Stimulated activated CD4-positive, alpha-beta T cell treated with anti-CD3 and anti-CD28 coated beads, Interleukin-4, amount 100 ng/mL, for 48 hours (primary cell): ENCODE measurements at places on chromosomes 7 and 10.

- DNase-seq, result no peak
These were observed 10.2 kb downstream of the PLEKHA8 start for GRCh38 chr7:30038196-30038980.

DNA sequence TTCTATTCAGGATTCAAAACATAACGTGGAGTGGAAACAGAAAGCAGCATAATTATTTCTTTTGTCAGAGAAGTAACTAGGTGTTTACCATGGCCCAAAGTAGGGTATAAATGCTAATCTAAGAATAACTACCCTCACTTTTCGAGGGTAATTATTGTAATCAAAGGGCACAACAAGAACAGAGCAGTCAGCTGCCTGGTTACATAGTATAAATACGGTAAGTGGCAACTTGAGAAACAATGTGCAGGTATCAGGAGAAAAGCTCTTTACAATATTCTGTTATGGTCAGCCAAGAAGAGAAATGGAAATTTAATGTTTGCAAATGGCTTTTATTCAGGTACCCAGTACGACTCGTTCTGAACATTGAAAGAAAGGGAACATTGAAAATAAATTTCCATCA lies 242.0 kb upstream of the NPY start:
- DNase-seq, result no peak

GRCh38 chr7:28176174-28176573 lies 4.4 kb downstream of the JAZF1 start:
- DNase-seq, result no peak

- no peak for DNase-seq
These were observed 28.0 kb downstream of the SEPTIN7 start for GRCh38 chr7:35828817-35829216.

- DNase-seq, result no peak
These were observed 87.3 kb upstream of the CACUL1 start for GRCh38 chr10:118841881-118842605.

GRCh38 chr10:50416181-50416824 lies 165.0 kb upstream of the ASAH2 start:
- DNase-seq, result no peak

- DNase-seq, result no peak
These were observed 90.5 kb downstream of the RNF216 start for GRCh38 chr7:5690931-5691473.

DNA sequence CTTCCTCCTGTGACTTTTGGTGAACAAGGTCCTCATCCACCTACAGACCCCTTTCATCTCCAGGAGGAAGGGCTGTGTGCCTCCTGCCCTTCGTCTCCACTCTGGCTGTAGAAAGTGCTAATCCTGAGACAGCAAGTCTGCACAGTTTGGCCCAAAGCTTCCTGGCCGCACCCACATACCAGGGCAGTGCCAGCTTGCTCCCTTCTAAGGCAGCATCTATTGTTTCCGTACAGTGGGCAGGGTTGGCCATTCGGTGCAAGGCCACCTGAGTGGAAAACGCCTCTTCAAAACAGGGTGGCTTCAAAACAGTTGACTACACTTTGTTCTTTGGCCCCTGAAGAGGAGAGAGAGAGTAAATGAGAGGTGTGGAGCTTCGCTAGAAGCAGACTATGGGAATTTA lies 134.1 kb upstream of the KLF14 start:
- DNase-seq, result no peak

GRCh38 chr7:108231221-108231620 lies 101.1 kb upstream of the LAMB4 start:
- no peak for DNase-seq

DNA sequence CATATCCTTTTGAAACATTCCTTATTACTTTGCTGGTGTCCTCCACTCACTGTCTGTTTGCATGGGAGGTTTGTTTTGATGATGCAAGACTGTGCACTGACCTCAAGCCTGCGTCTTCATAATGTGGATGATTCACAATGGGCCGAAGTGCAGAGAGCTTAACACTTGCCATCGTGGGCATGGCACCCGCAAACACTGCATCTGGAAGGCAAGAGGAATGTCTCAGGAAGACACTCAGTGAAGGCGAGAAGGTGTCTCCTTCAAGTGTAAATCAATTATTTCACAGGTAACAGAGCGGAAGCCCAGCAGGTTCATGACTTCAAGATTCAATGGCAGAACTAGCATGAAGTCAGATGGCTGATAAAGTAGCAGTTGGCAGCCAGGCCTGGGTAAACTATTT lies 98.1 kb downstream of the DPY19L1 start:
- DNase-seq, result no peak

DNA sequence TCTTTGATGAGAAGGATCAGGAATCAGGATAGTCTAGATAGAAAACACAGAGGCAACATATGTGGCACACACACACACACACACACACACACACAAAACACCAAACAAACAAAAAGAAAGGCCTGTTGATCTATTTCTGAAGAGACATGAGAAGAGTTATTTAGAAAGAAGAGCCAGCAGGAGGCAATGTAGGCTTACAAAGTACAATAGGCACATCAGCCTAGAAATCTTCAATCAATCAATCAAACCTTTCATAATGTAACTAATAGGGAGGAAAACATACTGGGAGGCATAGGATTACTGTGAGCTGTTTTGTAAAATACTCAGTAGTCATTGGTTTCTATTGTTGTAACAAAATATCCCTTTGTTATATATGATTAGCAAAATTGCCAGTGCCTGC lies 47.3 kb upstream of the TES start:
- no peak for DNase-seq

- DNase-seq, result no peak
These were observed 42.0 kb downstream of the ZC3HC1 start for GRCh38 chr7:130008941-130009847.

GRCh38 chr7:151243408-151244195 lies 4.9 kb downstream of the SMARCD3 start:
- DNase-seq, result no peak

GRCh38 chr10:131580076-131580652 lies 268.6 kb upstream of the TCERG1L start:
- no peak for DNase-seq

DNA sequence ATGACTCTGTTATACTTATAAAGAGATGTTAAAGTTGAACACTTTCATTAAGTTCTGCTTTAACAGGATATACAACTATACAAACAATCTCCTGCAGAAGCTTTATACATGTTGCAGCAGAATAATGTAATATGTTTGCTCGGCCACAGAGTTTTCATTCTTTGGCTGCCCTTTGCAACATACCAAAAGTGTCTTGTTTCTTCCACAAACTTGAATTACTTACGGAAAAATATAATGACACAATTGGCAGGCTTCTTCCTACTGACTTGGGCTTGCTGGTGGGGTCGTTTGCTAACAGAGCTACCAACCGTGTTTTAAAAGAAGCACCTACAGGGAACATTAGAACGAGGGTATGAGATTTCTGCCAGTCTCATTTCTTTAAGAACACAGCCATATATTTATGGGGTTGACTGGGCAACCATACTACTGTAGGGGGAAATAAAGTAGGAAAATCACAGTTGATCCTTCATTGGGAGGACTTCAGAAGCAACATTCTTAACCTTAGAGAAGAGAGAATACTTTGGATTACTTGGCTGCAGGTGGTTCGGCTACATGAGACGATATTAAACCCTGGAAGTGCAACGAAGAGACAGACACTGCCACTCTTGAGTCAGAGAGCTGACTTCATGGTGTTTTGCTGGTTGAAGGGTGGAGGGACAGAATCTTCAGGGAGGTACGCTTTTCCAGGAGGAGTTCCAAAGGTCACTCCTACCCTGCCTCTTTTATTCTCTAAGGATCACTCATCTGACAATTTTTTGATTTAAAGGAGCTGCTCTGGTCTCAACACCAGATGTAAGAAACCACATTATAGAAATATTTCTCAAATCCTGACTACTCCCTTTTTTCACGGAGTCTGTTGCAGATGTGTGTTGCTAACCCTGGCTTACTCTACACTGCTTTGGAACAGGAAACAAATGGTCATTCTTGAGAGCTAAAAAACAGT lies 123.9 kb downstream of the SEMA3C start:
- no peak for DNase-seq

GRCh38 chr10:112365014-112365432 lies 8.9 kb upstream of the ACSL5 start:
- DNase-seq, result no peak

GRCh38 chr10:70234668-70235447 lies 1.6 kb upstream of the PPA1 start:
- DNase-seq, result no peak

DNA sequence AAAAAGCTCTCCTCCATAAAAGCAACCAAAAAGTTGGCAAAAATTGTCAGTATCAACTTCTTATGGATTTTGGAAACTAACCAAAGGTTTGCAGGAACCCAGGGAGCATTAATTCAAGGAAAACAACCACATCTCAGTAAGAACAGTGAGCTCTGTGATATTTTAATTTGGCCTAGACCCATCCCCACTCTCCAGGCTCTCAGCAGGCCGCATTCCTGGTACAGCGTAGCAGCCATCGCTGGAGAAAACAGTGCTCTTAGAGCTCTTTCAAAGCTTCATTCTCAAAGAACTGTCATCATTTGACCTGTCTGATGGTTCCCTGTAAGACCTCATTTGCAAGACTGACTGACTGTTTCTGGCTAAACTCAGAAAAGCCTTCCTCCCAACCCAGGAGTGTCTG lies 81.9 kb downstream of the NUDCD3 start:
- DNase-seq, result no peak

DNA sequence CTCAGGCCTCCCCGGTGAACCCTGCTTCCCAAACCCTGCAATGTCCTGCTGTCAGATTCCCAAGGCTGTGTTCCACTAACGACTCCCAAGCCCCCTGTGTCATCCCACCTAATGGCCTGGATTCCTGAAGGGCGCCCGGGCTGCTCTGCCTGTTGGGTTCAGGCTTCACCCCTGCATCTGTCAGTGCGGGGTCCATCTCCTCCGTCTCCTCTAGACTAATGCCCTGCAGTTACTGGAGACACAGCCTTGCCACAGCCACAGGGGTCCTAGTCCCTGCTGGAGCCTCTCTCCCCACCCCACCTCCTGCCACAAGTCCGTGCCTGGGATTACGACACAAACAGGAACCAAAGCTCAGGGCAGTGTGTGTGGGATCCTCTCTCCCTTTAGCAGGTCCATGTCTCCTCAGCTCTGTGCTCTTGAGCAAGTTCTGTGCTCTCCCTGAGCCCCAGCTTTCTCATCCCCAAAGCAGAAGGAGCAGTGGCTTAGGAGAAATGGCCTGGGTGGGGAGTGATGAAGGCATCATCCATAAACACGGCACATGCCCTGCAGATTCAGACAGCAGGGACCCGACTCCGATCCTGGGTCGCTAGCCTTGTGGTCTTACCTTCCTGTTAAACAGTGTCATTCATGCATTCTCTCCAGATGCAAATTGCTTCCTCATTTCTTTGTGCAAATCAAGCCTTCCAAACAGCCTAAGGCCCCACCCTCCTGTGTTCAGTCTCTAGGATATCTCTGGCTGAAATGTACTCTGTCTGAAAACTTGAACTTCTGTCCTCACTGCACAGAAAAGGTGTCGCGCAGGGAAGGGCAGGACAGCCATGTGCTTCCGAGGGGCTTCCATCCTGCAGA lies 8.2 kb upstream of the RBP3 start:
- DNase-seq, result no peak

DNA sequence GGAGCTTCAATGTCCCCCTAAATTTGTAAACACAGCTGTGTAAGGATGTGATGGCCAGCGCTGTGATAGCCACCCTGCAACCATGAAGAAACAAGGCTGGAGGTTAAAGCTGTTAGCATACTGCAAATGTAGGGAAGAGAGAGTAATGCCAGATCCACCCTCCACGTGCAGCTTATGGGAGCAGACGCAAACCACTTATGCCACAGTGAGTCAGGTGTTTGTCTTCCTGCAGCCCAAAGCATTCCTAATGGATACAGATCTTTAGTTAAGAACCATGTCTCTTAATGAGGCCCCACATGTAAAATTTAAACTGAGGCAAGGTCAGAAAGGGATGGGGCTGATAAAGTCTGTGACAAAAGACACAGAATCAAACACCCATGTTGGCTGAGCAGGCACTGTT lies 13.6 kb upstream of the MYL7 start:
- no peak for DNase-seq

DNA sequence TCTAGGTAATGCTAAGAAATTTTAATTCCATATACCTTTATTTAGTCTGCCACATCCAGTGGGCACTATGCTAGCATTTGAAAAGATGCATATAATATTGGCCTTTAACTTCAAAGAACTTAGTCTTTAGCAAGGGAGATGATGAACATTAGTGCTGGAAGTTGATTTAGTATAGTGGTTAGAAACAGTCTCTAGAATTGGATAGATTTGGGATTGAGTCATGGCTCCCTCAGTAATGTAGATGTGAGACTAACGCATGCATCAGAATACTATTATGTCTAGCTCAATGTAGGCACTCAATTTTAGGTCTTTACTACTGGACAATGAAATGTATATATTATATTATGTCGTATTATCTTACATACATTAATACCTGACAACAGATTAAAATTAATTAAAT lies 5.8 kb downstream of the DKK1 start:
- no peak for DNase-seq

- DNase-seq, result no peak
These were observed 11.2 kb upstream of the PLEKHA1 start for GRCh38 chr10:122363311-122363710.

GRCh38 chr7:121023194-121023593 lies 34.7 kb downstream of the CPED1 start:
- no peak for DNase-seq

- no peak for DNase-seq
These were observed 275.2 kb downstream of the POU6F2 start for GRCh38 chr7:39252916-39253315.

- no peak for DNase-seq
These were observed 10.8 kb downstream of the LMOD2 start for GRCh38 chr7:123666492-123666891.
